Inflammatory macrophage treated with lipopolysaccharide for 4 hours (primary cell): ENCODE measurements at places on chromosomes 13 and 19.

GRCh38 chr13:44336934-44337333 is 36.7 kb upstream of the SERP2 start:
- no peak for DNase-seq

- DNase-seq: no peak
Measured at GRCh38 chr19:44942067-44942571, at the start of gene APOC4. APOC4 (plus strand) TSS chr19:44942237; CDS start chr19:44942278, 41 bp downstream.

- no peak for DNase-seq
Measured at GRCh38 chr13:24921003-24921402, 157.0 kb downstream of the RNF17 start.

DNA sequence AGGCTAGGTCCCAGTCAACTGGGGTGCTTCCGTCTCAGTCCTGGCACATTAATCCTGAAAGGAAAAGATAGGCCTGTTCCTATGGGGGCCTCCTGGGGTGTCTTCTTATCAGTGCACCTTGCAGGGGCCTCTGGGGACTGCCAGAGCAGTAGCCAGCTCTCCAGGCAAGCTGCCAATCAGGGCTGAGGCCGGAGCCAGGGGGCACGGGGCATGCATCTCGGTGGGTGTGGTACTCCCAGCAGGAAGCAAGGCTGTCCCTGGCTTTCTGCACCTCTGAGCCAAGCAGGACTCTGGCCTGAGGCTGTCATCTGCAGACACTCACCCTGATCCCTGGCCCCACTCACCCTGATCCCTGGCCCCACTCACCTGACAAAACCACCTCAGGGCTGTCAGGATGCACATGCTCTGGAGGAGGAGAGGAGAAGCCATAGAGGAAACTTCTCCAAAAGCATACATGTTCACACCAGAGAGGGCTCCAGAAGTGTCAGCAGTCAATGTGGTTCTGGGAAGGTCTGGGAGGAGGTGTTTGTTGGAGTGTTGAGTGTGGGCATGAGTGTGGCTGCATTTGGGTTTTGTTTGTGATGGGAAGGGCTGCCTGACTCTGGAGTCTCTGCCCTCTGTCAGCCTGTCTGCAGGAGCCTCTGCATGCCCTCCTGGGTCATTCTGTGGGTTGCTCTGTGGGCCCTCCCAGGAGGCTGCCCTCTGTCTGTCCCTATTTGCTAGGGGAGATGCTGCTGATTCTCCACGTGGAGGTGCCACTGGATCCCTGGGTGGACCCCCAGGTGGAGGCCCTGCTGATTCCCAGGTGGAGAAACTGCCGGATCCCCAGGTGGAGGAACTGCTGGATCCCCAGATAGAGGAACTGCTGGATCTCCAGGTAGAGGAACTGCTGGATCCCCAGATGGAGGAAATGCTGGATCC is 22.7 kb upstream of the KCTD15 start:
- DNase-seq: no peak

DNA sequence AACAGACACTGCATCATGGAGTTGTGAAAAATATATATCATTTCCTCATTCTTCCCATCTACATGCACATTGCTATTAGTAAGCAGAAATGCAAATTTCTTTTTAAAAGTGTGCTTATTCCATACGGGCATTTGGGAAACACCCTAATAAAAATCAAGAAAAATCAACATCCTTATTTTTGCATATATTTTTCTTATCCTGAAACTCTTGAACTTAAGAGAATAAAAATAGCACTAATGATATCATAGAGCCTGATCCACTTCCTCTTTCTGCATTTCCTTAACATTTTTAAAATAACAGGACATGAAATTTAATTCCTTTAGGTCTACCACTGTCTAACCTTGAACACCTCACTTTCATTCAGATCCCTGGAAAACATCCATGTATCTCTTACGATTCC is 123.3 kb downstream of the VWA8 start:
- peak; percentile 93 for DNase-seq

DNA sequence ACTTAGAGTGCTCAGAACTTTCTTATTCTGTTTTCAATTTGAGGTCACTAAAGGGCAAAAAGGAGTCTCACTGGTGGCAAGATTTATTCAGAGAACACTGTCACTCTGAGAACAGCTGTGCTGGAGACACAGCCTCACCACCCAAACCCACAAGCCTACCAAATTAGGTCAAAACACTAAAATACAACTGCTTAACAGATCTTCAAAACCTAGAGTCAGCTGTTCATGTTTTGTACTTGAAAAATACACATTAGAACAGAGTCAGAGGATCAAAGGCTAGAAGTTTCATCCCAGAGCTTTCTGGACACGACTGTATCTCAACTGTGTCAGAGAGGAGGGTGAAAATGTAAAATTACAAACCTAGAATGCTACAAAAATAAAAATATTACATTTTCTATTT is 89.3 kb downstream of the MIPEP start:
- no peak for DNase-seq

- DNase-seq: no peak
Measured at GRCh38 chr19:619286-620002, 13.9 kb downstream of the POLRMT start.

GRCh38 chr19:46731007-46731501 is 14.1 kb upstream of the PRKD2 start:
- DNase-seq: peak; percentile 93

DNA sequence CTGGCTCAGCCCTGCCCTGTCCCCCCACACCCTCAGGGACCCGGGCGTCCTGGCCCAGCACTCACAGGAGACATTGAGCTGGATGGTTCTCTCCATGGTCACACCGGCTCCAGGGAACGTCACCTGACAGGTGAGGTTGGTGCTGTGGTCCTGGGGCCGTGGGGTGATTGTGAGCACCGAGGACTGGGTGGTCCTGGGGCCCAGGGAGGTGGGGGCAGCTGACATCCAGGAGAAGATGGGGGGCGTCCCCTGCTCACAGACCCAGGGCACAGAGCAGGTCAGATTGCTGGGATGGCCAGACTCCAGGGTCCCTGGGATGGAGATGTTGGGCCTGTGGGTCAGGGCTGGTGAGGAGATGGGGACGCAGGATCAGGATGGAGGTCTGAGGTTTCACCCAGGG is 854 bp downstream of the SIGLEC6 start:
- no peak for DNase-seq

DNA sequence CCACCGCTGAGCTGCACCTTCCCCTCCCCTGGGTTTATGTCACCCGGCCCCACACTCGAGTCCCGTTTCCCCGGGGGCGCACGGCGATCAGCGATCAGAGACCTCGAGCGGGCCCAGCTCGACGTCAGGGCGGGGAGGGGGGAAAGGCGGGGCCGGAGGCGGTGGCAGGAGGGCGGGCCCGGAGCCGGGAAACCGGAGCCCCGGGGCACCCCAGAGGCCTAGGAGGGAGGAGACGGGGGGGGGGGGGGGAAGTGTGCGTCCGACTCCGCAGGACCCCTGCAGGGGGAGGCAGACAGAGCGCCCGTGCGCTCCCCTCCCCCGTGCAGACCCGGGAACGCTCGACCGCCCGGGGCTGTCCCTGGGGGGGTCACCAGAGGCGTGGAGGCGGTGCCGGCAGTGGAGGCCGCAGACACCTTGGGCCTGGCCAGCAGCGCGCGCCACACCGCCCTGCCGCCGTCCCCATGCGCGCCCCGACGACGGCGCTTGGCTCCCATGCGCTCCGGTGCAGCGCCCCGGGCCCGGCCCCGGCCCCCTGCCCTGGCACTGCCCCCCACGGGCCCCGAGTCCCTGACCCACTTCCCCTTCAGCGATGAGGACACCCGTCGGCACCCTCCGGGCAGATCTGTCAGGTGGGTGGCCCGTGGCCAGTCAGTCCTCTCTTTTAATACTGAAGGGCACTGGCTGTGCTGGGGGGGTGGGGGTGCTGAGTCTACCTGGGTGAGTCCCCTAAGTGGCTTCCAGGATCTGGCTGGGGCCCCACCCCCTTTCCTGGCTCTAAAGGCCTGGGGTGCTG is 11.8 kb downstream of the PDE4A start:
- peak; percentile 81 for DNase-seq

- DNase-seq: no peak
Measured at GRCh38 chr13:75479102-75479740, 2.7 kb downstream of the TBC1D4 start.

DNA sequence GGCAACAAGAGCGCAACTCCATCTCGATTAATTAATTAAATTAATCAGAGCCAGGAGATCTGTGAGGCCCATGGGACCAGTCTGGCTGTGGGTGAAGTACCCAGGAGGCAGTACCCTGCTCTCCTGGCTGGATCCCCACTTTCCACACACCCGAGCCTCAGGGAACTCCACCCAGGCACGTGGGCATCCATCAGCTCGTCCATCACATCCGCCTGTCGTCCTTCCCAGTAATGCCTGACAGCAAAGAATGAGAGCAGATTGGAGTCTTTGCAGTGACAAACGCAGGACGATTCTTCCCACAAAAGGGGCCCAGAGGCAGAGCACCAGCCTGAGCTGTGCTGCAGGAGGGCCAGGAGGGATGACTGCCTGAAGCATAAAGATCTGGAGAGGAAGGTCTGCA is 35.8 kb downstream of the VSTM2B start:
- no peak for DNase-seq

DNA sequence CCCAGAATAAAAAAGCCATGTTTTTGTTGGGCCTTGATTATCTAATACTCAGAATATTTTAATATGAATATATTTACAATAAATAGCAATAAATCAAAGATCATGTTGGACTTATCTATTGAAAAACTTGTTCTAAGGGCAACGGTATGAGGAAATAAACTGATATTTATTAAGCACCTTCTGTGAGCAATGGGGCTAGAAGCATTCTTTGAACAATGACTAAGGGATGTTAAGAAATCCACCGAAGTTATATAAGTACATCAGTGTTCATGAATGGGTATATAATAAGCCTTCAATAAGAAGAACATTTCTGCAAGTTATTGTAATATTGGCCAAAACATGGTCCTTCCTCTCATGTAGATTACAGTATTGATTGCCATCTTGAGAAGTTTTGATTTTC is 221.8 kb downstream of the OXGR1 start:
- DNase-seq: no peak

DNA sequence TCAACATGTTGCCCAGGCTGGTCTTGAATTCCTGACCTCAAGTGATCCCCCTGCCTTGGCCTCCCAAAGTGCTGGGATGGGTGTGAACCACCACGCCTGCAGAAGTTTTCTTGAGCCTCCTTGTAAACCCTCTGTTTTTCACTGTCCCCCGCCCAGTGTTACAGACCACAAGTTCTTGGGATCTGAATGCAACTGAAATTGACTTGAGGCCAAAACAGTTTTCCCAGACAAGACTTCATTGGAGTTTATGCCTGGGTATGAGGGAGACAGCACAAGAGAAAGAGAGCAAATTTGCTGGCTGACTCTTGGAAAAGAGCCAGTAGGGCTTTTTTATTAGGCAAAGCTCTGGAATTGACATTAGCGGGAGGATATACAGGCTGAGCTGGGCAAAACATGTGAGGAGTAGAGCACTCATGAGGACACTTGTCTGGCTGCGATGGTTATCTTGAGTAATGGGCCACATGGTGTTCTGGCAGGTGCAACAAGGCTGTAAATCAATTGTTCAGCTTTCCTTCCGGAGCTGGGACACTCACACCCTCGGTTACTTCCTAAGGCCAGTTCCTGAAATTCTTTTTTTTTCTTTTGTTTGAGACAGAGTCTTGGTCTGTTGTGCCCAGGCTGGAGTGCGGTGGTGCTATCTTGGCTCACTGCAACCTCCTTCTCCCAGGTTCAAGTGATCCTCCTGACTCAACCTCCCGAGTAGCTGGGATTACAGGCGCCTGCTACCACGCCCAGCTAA is 12.7 kb upstream of the HNRNPL start:
- peak; percentile 12 for DNase-seq

DNA sequence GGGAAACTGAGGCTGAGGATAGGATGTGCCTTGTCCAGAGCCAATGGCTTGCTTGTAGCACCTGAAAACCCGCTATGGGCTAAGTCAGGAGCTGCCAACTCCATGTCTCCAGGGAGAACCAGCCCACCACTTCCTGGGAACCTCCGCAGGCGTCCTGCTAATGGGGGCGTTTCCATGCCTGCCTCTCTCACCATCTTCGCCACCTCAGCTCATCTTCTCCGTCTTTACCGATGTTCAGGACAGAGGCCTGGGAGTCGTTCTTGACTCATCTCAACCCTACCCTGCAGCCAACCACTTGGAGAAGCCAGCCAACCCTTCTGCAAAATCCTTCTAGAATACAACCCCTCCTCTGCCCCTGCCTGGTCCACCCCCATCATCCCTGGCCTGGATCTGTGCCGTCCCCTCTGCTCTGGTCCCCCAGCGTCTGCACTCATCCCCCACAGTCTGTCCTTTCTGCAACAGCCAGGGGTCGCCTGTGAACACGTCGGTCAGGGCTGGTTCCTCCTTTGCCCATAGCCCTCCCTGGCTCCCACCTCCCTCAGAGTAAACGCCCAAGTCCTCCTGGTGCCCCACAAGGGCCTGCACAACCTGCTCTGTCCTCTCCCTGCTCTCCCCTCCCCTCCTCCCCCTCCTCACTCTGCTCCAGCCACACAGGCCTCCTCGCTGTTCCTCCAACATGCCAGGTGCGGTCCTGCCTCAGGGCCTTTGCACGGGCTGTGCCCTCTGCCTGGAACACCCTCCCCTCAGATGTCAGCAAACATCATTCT is 31.0 kb downstream of the PTPRS start:
- no peak for DNase-seq

- DNase-seq: no peak
Measured at GRCh38 chr13:67120872-67121531, 109.1 kb downstream of the PCDH9 start.

GRCh38 chr19:3761382-3762129 is at the start of gene APBA3:
APBA3 (minus strand) TSS chr19:3761692; CDS start chr19:3760264, 1,428 bp downstream.
- peak; percentile 91 for DNase-seq

DNA sequence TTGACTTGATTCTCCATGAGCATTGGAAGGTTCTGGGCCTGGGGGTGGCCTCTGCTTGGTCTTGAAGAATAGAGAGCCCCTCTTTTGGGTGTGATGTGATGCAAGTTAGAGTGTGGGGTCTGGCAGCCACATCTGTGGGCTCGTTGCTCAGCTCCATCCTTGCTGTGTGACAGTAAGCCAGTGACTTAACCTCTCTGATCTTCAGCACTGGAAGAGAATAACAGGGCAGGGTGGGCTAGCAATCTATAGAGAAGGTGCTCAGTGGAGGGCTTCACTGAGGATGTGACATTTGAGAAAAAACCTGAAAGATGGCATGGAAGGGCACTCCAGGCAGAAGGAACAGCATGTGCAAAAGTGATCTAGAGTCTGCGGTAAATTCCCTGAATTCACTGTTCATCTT is 28.2 kb downstream of the CELF5 start:
- DNase-seq: no peak

GRCh38 chr19:49672131-49672919 is 4.7 kb upstream of the PRMT1 start:
- peak; percentile 74 for DNase-seq
